ENCODE measurements at places on chromosomes 3 and 15. TPM values are rescaled to one million over a fixed set of nuclear protein-coding genes. Genes with fewer than 3 reads are reported as not detected.

PPARG gene
- not detected for polyA plus RNA-seq

RASL12 gene
- polyA plus RNA-seq = not detected

DUOXA2 gene
- polyA plus RNA-seq = not detected

DUOXA1 gene
- not detected for polyA plus RNA-seq

INSYN1 gene
- polyA plus RNA-seq = not detected

SFMBT1 gene
- polyA plus RNA-seq = 12.9 TPM

SLCO2A1 gene
- polyA plus RNA-seq = not detected

NAALADL2 gene
- not detected for polyA plus RNA-seq

RAB6B gene
- polyA plus RNA-seq = 0.46 TPM

AQP9 gene
- polyA plus RNA-seq = not detected

TUSC7 gene
- polyA plus RNA-seq = not detected

MUSTN1 gene
- polyA plus RNA-seq = not detected
